ENCODE measurements at places on chromosomes 3 and 15.

GRCh38 chr3:65400899-65401298, 637.8 kb downstream of the MAGI1 start:
- no peak for DNase-seq

GRCh38 chr15:90595763-90596155, 66.0 kb downstream of the CRTC3 start:
- no peak for DNase-seq

DNA sequence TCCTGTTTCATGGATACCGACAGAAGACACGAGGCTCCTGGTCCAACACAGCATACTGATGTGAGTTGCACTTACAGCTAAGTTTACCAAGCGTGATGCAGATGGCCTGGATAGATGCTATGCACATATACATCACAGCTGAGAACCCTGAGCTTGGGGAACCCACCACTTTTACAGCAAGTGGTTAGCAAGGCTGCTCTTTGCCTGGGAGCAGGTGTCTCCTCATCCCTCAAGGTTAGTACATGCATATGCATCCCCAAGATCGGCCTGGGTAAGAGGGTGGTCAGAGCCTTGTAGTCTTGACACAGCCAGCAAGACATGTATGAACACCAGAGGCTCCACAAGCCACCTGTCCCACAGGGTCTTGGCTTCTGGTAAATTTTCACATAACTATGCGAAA, 28.3 kb downstream of the LRRC2 start:
- DNase-seq: no peak

DNA sequence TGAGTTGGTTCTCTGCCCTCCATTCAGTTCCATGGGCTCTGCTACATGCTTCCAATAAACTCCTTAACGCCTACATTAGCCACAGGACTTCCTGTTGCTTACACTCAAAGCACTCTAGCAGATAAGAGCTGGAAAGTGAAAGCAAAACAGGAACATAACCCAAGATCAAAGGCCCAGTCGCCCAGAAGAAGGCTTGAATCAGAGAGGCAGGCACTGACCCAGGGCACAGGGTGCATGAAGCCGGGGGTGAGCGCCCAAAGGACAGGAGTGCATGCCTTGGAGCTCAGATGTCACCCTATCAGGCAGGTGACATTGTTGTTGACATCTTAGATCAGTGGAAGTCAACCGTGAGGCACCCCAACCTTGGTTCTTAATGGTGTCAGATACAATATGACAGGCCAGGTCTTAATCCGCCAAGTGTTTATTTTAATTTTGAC, 235.1 kb downstream of the UACA start:
- peak; percentile 79 for DNase-seq

DNA sequence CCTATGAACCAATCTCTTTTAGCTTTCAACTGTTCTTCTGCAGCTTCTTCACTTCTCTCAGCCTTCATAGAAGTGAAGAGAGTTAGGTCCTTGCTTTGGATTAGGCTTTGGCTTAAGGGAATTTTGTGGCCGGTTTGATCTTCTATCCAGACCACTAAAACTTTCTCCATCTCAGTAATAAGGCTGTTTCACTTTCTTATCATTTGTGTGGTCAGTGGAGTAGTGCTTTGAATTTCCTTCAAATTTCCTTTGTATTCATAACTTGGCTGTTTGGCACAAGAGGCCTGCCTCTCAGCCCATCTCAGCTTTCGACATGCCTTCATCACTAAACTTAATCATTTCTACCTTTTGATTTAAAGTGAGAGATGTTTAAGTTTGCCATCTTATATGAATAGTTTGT, 21.7 kb downstream of the DZIP1L start:
- DNase-seq: no peak

- no peak for DNase-seq
Measured at GRCh38 chr3:118055381-118055780, 979.3 kb downstream of the IGSF11 start.

- DNase-seq: no peak
Measured at GRCh38 chr3:180294282-180295027, 257.7 kb upstream of the PEX5L start.

- DNase-seq: no peak
Measured at GRCh38 chr15:66886241-66886675, 179.1 kb upstream of the SMAD3 start.

- DNase-seq: no peak
Measured at GRCh38 chr15:28096670-28097431, 2.3 kb downstream of the OCA2 start.

- no peak for DNase-seq
Measured at GRCh38 chr3:69197455-69197854, 75.1 kb upstream of the LMOD3 start.

All from CD4-positive, alpha-beta T cell treated with Interleukin-21 for 1 hour (primary cell).